Cerebellar cortex (tissue), 1 donor: ENCODE measurements at places on chromosomes 13 and 19.

- no peak for DNase-seq
Observed at GRCh38 chr19:49201042-49201441, 43.5 kb downstream of the TRPM4 start.

DNA sequence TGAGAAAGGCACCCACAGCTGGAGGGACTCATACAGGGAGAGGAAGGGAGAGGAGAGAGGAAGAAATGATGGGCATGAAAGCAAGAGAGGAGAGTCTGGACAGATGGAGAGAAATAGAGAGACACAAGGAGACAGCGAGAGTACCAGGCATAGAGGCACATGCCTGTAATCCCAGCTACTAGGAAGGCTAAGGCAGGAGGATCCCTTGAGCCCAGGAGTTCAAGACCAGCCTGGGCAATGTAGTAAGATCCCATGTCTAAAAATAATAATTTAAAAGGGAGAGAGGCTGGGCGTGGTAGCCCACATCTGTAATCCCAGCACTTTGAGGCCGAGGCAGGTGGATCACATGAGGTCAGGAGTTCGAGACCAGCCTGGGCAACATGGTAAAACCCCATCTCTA lies 9.3 kb downstream of the UNC13A start:
- no peak for DNase-seq

GRCh38 chr13:35283856-35284255 lies 192.6 kb downstream of the MAB21L1 start:
- no peak for DNase-seq

DNA sequence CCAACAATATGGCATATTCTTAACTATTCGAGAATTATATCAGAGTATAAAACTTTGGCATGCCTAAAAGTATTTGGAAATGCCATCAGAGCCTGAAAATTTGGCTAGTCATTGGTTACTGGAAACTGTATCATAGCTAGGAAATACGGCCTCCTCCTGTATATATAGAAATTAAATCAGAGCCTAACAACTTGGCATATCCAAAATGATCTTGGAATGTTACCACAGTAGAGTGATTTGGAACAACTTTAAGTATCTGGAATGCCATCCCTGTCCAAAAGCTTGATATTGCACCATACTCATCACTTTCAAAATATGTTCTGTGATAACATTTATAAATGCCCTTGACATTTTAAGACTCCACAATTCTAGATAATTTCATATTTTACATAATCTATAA lies 335.8 kb downstream of the SLITRK1 start:
- no peak for DNase-seq

GRCh38 chr19:7811989-7812388 lies 18.0 kb upstream of the EVI5L start:
- no peak for DNase-seq

GRCh38 chr19:18746401-18747325 lies 44.4 kb downstream of the COMP start:
- no peak for DNase-seq

DNA sequence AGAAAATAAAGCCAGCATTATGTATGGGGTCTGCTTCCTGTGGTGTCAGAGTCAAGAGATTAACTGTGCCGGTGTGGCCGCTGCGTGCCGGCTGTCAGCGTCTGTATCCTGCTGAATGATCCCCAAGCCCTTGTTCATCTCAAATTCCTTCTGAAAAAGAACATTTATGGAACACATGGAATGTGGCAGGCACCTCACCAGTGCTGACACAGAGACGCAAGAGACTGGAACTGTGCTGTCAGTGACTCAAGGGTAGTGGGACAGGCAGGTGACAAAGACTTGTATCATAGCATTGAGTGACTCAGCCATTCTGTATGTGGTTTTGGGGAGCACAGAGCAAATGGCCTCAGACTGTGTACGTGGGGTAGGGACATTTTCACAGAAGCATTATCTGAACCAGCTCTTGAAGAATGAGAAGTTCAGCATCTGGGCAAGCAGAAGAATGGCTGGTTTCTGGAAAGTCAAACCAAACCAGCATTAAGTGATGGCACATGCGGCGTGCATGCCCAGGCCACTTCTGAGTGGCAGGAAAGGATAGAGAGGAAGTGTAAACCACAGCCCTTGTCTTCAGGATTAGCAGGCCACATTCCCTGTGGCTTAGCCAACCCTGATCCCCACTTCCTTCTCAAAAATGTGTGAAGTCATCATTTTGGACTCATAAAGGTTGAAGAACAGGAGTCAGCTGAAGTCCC lies 54.0 kb upstream of the IRS2 start:
- no peak for DNase-seq

GRCh38 chr13:97268772-97269171 lies 46.6 kb downstream of the MBNL2 start:
- no peak for DNase-seq

DNA sequence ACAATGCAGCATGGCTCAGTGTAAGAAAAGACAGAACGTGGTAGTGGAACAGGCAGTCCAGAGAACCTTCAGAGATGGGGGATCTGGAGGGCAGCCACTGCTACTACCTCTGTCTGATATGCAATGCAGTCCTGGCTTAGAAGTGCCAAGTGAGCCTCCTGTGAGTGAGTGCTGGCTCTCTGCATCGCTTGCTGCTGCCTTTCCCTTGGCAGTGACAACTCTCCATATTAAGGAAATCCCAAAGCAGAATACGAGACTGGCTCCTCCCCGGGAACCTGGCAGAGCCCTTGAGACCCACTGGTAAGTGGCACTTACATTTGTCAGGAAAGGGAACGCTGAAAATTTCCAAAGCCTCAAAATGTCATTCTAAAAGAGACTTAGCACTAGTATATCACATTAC lies 7.5 kb downstream of the DOCK9 start:
- DNase-seq = peak; percentile 65

DNA sequence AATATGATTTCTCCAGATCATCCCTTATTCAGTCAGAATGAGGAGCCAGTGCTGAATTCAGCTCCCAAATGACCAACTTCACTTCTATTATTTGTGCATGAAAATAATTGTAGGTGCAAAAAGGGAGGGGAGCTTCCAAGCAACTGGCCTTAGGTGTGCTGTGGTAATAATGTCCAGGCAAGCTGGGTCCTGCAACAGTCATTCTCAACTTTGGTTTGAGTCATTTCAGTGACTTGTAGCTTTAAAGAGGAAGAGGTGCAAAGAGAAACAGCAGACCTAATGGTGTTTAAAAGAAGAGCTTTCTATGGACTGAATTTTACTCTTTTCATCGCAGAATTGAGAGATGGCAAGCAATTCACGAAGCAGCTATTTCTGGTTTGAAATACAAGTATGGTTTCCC lies 29.2 kb upstream of the FGF9 start:
- DNase-seq = no peak

- DNase-seq = no peak
Observed at GRCh38 chr13:95703576-95703975, 26.6 kb downstream of the DNAJC3 start.

- DNase-seq = no peak
Observed at GRCh38 chr13:106155411-106155810, 380.1 kb downstream of the EFNB2 start.

- no peak for DNase-seq
Observed at GRCh38 chr19:15562861-15563260, 52.2 kb upstream of the CYP4F8 start.

DNA sequence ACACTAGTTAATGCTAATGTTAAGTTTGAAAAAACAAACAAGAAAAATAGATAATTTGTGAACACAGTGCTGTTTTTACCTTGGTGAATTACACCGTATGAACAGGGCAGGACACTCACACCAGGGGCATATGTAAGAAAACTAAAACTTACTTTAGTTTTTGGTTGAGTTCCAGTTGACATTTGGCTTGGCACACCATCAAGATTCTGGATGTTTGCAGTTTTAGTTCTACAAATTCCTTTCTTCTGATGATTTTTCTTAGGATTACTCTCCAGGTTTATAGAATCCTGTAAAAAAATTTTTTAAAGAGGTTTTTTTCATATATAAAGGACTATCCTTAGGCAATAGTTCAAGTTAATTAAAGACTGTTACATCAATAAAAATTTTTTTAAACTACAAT lies 238.5 kb upstream of the STARD13 start:
- no peak for DNase-seq

GRCh38 chr13:30861836-30862467 lies 44.1 kb upstream of the MEDAG start:
- no peak for DNase-seq

DNA sequence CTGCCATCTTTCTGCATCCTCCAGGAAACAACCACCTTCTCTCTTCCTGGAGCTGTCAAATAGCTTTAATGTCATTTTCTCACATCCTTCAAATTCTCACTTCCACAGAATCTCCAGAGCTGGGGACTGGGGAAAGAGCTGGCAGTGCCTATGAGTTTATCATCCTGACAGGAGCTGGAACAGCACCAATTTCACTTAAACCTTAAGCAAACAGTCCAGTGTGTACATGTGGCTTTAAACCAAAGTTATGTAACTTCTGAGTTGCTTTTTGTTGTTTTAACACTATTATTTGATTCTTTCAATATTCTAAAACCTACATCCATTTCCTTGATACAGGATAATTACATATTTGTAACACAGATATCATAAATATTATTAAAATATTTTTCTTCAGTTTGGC lies 331.5 kb upstream of the ARGLU1 start:
- DNase-seq = no peak

GRCh38 chr13:26899202-26899601 lies 138.6 kb upstream of the GPR12 start:
- DNase-seq = peak; percentile 2

GRCh38 chr13:99905224-99905623 lies 66.3 kb downstream of the ZIC5 start:
- no peak for DNase-seq

DNA sequence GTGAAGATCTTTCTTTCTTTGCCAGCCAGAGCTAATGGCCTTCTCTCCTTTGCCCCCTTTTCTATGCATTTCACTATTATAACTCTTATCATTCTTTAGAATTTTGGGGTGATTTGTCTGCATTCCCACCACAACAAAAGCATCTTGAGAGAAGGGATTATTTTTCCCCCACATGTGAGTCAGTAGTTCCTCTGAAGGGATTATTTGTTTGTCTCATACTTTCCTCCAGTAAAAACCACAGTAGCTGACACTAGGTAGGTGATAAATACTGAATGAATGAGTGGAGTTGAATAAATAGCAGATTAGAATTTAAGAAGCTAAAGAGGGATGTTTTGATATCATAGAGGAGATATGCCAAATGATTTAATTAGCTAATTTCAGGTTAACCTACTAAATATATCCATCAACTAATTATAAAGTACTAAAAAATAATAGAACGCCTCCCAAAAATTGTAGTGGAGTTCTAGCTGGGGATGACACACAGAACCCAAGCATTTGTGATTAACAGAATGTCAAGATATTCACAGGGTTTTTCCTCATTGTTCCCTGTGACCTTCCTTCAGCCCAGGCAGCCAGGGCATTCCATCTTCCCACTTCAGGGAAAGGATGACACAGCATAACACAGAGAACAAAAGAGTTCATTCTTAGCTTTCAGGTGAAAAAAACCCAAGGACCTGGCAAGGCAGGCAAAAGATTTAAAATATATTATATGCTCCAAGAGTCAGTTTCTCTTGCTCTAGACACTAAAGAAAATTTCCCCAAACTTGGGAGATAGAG lies 3.5 kb upstream of the TBC1D4 start:
- DNase-seq = no peak

GRCh38 chr19:2807379-2808128 lies 12.1 kb upstream of the ZNF554 start:
- no peak for DNase-seq

DNA sequence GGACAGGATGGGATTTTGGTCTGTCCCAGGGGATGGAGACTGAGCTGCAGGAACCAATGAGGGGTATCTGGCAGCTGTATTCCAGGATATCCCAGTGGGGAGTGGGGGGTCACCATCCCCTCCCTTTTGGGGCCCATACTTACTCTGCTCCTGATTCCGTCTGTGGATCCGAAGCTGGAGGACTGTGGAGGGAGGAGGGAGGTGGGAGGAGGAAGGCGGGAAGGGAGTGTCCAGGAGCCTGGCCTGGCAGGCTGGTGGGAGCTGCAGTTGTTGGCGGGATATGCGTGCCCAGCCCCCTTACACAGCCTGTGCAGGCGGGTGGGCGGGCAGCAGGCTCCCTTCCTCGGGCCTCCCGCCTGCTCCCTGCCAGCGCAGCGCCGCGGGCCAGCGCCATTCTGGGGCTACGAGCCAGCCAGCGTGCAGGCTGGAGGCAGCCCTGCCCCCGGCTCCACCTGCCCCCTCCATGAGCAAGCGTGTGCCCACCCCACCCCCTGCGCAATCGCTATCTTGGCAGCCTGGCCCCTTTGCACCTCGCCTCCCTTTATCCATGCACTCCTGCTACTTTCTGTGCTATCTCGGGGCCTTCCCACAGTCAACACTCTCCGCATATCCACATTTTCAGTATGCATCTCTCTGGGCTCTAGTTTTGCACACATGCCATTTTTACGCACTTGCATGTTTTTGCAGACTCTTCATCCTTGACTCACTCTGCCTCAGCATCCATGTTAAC lies 2.8 kb downstream of the MAMSTR start:
- DNase-seq = peak; percentile 75

- DNase-seq = no peak
Observed at GRCh38 chr13:98339684-98340425, 162.8 kb upstream of the RNF113B start.

GRCh38 chr13:102440259-102440936 lies 38.5 kb upstream of the FGF14 start:
- DNase-seq = no peak

- no peak for DNase-seq
Observed at GRCh38 chr13:45748941-45749759, 47.0 kb downstream of the CBY2 start.

DNA sequence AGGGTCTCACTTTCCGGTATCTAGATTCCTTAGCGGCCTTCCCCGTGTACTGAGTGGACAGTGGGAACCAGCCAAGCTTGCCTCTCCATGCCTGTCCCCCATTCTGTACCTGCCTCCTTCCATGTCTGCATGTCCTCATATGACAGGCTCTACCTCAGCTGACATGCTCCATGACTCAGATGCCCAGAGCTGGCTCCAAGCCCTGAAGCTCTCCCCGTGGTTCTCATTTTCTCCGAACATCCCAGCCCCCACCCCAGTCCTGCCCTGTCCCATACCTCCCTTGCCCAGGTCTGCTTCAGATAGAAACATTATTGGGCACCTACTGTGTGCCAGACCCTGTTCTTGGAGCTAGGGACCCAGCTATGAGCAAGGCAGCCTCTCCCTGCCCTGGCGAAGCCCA lies 17.1 kb upstream of the SHFL start:
- DNase-seq = no peak
